ENCODE measurements at places on chromosomes 11 and 22.

GRCh38 chr22:39467390-39467895 is 10.6 kb downstream of the MGAT3 start:
- DNase-seq = no peak
- H3K27me3 ChIP-seq = no peaks in the 10 kb centered on the region
- no peaks in the 10 kb centered on the region for H3K36me3 ChIP-seq
- no peak overlapping the region for H3K4me3 ChIP-seq
- no peak overlapping the region for H3K27ac ChIP-seq

- H3K27ac ChIP-seq = no peak overlapping the region
- DNase-seq = no peak
- H3K4me1 ChIP-seq = no peaks in the 10 kb centered on the region
- no peaks in the 10 kb centered on the region for H3K27me3 ChIP-seq
These were observed 7.9 kb downstream of the SFI1 start for GRCh38 chr22:31504282-31504681.

- H3K27ac ChIP-seq = no peak overlapping the region
- no peak overlapping the region for H3K4me3 ChIP-seq
- H3K27me3 ChIP-seq = no peaks in the 10 kb centered on the region
- H3K4me1 ChIP-seq = no peaks in the 10 kb centered on the region
These were observed 10.1 kb downstream of the PHF21B start for GRCh38 chr22:44999687-45000086.

GRCh38 chr11:69444381-69445130 is 36.9 kb upstream of the LINC01488 start:
- H3K36me3 ChIP-seq = no peaks in the 10 kb centered on the region
- peak; percentile 50 for DNase-seq
- H3K27me3 ChIP-seq = no peaks in the 10 kb centered on the region
- peak overlapping the region; percentile 81 for H3K27ac ChIP-seq
- no peak overlapping the region for H3K4me3 ChIP-seq
- peaks cover 8% of the 10 kb centered on the region for H3K4me1 ChIP-seq

GRCh38 chr11:106178361-106178760 is 100.9 kb downstream of the AASDHPPT start:
- DNase-seq = no peak
- no peak overlapping the region for H3K27ac ChIP-seq
- H3K27me3 ChIP-seq = no peaks in the 10 kb centered on the region
- no peaks in the 10 kb centered on the region for H3K4me1 ChIP-seq
- H3K4me3 ChIP-seq = peak overlapping the region; percentile 56

DNA sequence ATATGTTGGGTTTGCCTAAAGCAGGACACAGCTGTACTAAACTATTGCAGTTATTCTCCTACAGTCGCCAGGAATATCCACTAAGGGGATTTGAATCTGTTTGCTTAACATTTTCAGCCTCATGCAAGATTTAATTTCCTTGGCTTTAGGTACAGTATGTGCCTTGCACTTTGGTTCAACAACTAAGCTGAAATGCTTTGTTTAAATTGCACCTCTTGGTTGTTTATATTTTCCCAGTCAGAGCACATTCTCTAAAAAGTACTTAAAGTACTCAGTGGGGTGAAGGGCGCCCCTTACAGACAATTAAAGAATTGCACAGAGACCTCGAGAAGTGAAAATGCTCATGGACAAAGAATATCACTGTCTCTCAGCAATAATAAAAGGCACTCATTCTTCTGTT is 107.8 kb upstream of the MTNR1B start:
- no peak overlapping the region for H3K4me3 ChIP-seq
- no peaks in the 10 kb centered on the region for H3K4me1 ChIP-seq
- no peak for DNase-seq
- H3K36me3 ChIP-seq = no peaks in the 10 kb centered on the region

GRCh38 chr11:74754507-74755252 is 6.0 kb downstream of the RNF169 start:
- H3K4me3 ChIP-seq = no peak overlapping the region
- no peaks in the 10 kb centered on the region for H3K27me3 ChIP-seq
- DNase-seq = no peak
- H3K27ac ChIP-seq = peak overlapping the region; percentile 37
- no peaks in the 10 kb centered on the region for H3K36me3 ChIP-seq
- H3K4me1 ChIP-seq = peaks cover 22% of the 10 kb centered on the region

DNA sequence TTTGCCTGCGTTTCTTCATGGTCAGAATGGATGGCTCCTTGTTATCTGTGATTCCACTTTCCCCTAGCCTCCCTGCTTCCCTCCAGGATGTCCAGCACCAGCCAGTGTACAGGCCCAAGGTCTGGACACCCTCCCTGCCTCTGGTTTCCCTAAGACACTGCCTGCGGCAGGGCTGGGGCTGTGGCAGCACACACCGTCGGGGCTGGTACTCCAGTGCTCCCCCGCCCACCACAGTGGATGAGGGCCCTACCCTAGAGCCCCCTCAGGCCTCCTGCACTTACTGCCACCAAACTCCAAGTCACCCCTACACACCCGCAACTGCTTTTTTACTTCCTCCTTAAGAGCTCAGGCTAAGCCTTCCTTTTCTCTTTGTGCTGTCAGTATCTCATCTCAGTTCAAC is 28.9 kb downstream of the ZNF214 start:
- H3K27me3 ChIP-seq = no peaks in the 10 kb centered on the region
- peak; percentile 50 for DNase-seq
- no peaks in the 10 kb centered on the region for H3K36me3 ChIP-seq

GRCh38 chr11:118086913-118087768 is at the start of gene SMIM35:
TSS of gene SMIM35 (minus strand) at chr11:118086963. CDS start at chr11:118086757, 206 bp downstream.
- no peak for DNase-seq
- H3K36me3 ChIP-seq = no peaks in the 10 kb centered on the region
- no peak within 1 kb of the TSS for H3K4me3 ChIP-seq
- H3K4me1 ChIP-seq = no peaks in the 10 kb centered on the region
- H3K27me3 ChIP-seq = no peaks in the 10 kb centered on the region

DNA sequence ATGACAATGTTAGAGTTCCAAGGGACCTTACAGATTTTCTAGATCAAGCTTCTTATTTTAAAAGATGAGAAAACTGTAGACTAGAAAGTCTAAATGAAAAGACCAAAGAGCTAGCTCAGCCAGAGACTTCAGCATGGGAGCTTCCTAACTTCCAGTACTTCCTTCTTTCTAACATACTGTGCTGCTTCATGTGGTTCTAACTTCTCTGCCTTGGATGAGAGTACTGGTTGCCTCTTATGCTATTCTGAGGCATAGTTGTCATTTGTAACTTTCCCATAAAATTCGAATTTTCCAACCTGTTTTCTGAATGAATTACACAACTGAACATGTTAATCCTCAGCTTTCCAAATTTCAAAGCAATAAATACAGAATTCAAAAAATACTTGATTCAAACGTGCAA is 1.8 kb downstream of the MTMR2 start:
- no peak for DNase-seq
- H3K4me3 ChIP-seq = no peak overlapping the region
- H3K27me3 ChIP-seq = no peaks in the 10 kb centered on the region
- H3K36me3 ChIP-seq = no peaks in the 10 kb centered on the region
- H3K4me1 ChIP-seq = peaks cover 15% of the 10 kb centered on the region

DNA sequence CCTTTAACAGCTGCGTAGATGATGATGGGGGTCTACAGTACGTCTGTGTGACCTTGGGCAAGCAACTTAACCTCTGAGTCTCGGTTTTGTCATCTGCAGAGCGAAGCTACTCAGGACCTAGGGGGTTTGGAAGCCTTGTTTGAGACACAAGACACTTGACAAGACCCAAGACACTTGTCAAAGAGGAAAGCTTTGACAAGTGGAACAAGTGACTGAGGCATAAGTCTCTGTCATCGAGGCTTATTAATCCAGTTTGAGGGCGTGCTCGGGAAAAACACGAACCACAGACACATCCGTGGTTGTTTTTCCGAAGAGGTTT is 732 bp upstream of the PC start:
- no peaks in the 10 kb centered on the region for H3K27me3 ChIP-seq
- H3K36me3 ChIP-seq = no peaks in the 10 kb centered on the region
- peak overlapping the region; percentile 50 for H3K27ac ChIP-seq
- DNase-seq = no peak
- no peaks in the 10 kb centered on the region for H3K4me1 ChIP-seq

DNA sequence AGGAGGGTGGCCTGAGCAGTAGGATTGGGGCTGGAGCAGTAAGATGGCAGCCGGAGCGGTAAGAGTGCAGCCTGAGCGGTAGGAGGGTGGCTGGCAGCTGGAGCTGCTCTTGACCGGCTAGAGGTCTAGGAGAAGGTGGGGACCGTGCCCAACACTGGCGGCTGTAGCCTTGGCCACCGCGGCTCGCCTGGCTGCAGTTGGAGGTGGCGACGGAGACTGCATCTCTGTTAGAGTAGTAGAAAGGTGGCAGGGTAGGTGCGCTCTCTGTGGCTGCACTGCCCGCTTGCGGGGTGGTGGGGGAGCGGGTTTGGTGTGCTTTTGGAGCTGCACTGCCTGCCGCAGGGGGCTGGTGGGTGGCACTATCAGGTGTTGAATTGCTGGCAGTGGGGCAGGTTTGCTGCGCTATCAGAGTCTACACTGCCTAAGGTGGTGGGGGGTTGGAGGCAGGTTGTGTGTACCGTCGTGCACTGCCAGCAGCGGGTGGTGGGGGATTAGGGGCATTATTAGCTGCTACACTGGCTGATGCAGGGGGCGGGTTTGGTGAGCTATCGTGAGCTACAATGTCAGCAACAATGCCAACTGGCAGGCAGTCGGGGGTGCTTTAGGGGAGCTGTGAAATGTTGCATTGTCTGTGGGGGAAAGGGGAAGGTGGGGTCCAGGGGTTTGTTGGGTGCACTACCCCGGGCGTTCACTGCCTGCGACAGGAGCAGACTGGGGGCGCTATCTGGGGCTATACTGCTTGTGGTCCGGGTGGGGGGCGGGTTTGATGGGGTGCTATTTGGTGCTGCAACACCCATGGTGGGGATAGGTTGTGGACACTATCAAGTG is 4461.3 kb upstream of the OR11H1 start:
- H3K27ac ChIP-seq = no peak overlapping the region
- H3K36me3 ChIP-seq = no peaks in the 10 kb centered on the region
- peak; percentile 90 for DNase-seq
- no peaks in the 10 kb centered on the region for H3K27me3 ChIP-seq
- no peaks in the 10 kb centered on the region for H3K4me1 ChIP-seq

GRCh38 chr11:72179049-72179803 is 12.7 kb upstream of the FOLR1 start:
- H3K27ac ChIP-seq = no peak overlapping the region
- H3K36me3 ChIP-seq = no peaks in the 10 kb centered on the region
- DNase-seq = no peak
- no peaks in the 10 kb centered on the region for H3K27me3 ChIP-seq
- H3K4me3 ChIP-seq = no peak overlapping the region

DNA sequence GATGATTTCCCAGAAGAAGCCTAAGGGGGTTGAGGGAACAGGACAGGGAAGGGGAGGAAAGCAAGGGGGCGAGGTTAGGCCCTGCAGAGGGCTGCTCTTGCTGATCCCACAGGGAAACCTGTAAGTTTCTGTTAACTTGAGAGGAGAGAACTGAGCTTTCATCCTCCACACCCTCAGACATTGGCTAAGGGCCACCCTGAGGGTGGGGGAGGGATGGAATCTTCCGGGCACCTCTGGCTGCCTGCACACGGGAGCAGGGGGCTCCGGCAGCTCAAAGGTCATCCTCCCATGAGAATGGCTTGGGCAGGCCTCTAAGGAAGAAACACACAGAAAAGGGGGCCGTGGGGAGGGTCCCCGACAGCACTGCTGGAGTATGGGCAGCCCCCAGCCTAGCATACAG is 108.1 kb downstream of the TSPAN18 start:
- H3K27me3 ChIP-seq = no peaks in the 10 kb centered on the region
- no peak for DNase-seq
- no peak overlapping the region for H3K4me3 ChIP-seq
- H3K27ac ChIP-seq = no peak overlapping the region
- H3K36me3 ChIP-seq = no peaks in the 10 kb centered on the region

GRCh38 chr11:11025087-11025486 is 167.2 kb upstream of the ZBED5 start:
- H3K27ac ChIP-seq = no peak overlapping the region
- no peaks in the 10 kb centered on the region for H3K4me1 ChIP-seq

DNA sequence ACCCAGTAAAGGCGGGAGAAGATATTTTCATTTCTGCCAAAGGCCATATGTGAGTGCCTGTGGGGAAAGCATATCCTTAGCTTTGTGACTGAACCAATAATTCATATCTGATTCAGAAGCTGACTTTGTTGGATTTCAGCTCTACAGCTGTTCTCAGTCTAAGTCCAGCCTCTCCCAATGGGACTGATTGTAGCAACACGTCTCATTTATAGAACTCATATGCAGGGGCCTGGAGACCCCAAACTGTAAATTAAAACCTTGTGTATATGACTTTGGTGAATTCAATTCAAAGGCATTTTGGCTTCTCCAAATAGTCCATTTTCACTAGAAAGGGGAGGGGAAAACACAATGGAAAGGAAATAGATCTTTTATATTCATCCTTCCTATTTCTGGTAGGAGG is 250.4 kb upstream of the SORL1-AS1 start:
- H3K4me3 ChIP-seq = no peak overlapping the region
- H3K4me1 ChIP-seq = no peaks in the 10 kb centered on the region
- DNase-seq = no peak

- no peak overlapping the region for H3K4me3 ChIP-seq
- peak; percentile 15 for DNase-seq
- H3K27ac ChIP-seq = no peak overlapping the region
- no peaks in the 10 kb centered on the region for H3K4me1 ChIP-seq
- H3K36me3 ChIP-seq = no peaks in the 10 kb centered on the region
- no peaks in the 10 kb centered on the region for H3K27me3 ChIP-seq
These were observed 1144.5 kb upstream of the CCDC90B start for GRCh38 chr11:84430661-84431060.

DNA sequence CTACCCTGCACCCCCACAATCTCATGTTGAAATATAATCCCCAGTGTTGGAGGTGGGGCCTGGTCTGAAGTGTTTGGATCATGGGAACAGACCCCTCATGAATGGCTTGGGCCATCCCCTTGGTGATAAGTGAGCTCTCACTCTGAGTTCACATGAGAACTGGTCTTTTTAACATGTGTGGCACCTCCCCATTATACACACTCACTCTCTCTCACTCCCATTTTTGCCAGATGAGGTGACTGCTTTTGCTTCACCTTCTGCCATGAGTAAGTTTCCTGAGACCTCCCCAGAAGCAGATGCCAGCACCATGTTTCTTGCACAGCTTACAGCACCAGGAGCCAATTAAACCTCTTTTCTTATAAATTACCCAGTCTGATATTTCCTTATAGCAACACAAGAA is 32.1 kb upstream of the DRD2 start:
- no peaks in the 10 kb centered on the region for H3K36me3 ChIP-seq
- no peak overlapping the region for H3K27ac ChIP-seq
- H3K4me1 ChIP-seq = no peaks in the 10 kb centered on the region
- DNase-seq = no peak
- H3K4me3 ChIP-seq = no peak overlapping the region
- no peaks in the 10 kb centered on the region for H3K27me3 ChIP-seq
